Occipital lobe (tissue), 3 donors: ENCODE measurements at places on chromosomes 13 and 19. TPM values are rescaled to one million over a fixed set of nuclear protein-coding genes. Genes with fewer than 3 reads are reported as not detected.

DNA sequence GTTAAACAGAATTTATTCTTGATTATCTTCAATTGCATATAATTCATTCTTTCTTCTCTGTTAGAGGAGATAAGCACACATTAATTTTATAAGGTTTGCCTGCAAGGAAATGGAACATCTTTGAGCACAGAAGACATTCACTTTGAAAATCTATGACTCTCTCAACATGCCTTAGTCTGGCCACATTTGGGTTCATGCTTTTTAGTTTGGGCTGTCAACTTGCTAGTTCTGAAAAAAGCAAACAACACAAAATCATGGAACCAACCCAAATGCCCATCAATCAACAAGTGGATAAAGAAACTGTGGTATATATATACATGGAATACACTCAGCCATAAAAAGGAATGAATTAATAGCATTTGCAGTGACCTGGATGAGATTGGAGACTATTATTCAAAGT, 71.5 kb downstream of the CYSLTR2 start:
- no peak for DNase-seq

ARHGAP33 gene
- total RNA-seq: 85.5 TPM

VAV1 gene
- total RNA-seq: 2.5 TPM

ADGRE3 gene
- total RNA-seq: not detected

GRCh38 chr19:51697169-51697776, 4.1 kb downstream of the SPACA6 start:
- DNase-seq: no peak

IL11 gene
- total RNA-seq: 0.16 TPM

DNA sequence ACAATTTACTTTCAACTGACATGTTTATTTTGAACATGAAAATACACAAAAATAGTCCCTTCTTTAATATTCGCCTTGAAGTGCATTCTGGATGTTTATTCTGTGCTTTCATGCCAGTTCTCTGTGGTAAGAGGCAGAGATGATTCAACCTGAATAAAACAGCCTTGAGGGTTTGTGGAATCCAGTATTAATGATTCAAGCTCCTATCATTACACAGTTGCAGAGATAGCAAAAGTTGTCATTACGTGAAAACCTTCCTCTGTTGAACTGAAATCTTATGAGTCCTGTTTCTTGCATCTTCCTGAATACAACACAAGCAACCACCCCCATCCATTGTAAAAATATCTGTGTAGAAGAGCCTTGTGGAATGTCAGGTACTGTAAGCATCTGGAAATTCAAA, 142.3 kb upstream of the HTR2A start:
- no peak for DNase-seq

YJEFN3 gene
- 1.6 TPM for total RNA-seq
